Left renal cortex interstitium (tissue), 4 donors: ENCODE measurements at places on chromosomes 12 and 14. TPM values are rescaled to one million over a fixed set of nuclear protein-coding genes. Genes with fewer than 3 reads are reported as not detected.

GRCh38 chr12:84056-84455 is 17.5 kb downstream of the IQSEC3 start:
- no peak for DNase-seq

DNA sequence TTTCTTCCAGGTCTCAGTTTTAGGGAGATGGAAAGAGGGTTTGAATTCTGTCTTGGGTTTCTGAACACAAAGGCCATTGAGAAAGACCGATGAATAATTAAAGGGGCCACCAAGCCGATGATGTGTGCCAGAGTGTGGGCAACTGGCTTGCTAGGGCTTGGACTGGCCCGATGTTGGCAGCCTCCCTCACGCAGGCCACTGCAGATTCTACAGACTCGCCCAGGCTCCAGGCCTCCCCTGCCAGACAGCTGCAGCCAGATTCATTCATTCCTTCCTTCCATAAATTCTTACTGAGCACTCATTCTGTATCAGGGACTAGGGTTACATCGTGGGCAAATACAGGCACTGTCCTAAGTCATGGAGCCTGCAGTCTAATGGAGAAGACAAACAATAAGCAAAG is 34.9 kb downstream of the ACTN1 start:
- DNase-seq: no peak

DNA sequence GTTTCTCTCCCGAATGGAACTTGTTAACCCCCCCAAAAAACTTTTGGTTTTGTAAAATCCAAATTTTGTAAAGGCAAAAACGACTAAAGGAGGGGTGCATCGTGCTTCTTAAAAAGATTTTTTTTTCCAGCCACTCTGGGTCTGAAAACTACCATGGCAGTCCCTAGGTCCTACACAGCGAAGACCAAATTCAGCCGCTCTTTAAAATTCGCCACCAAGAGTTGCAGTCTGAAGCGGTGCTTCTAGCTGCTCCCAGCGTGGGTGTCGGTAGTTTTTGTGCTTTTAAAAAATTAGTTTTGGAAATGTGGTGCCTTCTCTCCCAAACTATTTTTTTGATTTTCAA is 873 bp upstream of the GSC start:
- DNase-seq: no peak

DNA sequence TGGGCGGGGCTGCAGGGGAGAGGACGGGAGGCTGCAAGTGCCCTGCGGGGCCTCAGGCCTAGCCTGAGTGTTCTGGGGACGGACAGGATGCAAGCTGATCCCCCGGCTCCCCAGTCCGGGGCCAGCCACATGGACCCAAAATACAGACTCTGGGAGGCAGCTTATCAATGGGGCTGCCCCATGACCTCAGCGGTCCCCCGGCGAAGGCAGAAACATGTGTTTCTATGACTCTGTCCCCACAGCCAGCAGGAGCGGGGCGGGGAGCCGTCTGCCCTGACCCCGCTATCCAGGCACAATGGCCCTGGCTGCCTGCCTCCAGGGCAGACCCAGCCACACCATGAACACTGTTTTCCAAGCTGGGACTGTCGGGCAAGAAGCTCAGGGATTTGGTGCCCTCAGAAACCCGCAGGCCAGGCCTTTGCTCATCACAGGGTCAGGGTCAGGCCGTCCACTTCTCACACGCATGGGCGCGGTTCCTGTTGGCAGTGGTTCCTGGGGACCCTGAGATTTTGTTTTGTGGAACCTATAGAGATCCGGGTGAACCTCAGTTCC is 75.0 kb downstream of the RFLNA start:
- no peak for DNase-seq

DNA sequence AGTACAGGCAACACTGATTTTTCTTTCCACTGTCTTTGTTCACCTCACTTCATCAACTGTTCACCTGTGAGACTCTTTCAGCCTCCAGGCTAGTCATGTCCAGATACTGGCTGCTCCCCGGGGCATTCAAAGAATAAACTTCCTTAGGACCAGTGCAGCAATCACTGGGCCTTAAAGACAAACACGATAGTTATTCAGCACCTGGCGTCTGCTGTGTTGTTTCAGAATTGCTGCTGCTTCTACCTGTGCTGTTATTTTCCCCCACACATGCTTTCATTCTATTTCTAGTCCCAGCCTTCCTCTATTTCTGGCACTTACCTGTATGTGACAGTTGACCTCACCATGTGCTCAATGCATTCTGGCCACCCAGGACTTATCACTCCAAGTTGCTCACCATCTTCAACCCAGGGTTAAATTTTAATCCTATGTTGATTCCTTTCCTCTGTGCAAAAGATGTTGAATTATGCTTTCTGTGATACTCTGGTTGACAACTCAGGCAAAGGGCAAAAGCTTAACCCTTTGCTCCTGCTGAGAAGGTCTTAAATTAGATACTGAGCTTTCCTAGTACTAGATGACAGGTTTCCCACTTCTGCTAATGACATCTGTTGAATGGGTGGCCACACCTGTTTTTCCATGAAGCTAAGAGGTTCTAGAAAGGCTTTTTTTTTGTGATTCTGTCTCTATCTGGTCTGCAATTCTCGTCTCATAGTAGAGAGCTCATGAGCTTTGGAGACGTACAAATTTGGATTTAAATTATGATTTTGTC is 41.4 kb downstream of the PTPRQ start:
- DNase-seq: no peak

- no peak for DNase-seq
These were observed 125.2 kb upstream of the RFLNA start for GRCh38 chr12:124169577-124170284.

DNA sequence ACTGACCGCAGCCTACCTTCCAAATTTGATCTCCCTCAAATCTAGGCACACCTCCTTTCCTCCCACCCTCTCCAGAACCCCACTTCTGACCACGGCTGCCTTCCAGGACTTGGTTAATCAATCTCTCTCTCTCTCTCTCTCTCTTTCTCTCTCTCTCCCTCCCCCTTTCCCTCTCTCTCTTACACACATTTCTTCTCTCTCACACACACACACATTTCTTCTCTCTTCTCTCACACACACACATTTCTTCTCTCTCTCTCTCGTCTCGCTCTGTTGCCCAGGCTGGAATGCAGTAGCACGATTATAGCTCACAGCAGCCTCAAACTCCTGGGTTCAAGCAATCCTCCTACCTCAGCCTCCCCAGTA is 521 bp upstream of the GMFB start:
- no peak for DNase-seq

DNA sequence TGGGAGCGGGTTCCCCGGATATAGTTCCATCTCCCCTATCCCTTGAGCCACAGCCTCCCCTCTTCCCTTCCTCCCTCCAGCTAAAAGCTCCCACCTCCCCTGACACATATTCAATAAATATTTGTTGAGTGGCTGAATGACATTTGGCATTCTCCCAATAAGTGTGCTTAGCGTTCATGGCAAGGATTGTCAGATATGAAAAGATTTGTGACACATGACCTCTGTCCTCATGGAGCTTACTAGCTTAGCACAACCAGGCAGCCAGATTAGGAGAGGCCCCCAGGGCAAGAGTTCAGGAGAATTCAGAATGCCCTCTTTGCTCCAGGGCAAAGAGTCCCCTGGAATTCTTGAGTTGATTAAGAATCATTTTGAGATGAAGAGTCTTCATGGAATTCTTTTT is 22.5 kb upstream of the SLC6A12 start:
- DNase-seq: no peak

- no peak for DNase-seq
These were observed 403.3 kb downstream of the ADAMTS20 start for GRCh38 chr12:43148691-43149090.

- DNase-seq: no peak
These were observed 76.7 kb downstream of the TTC7B start for GRCh38 chr14:90739318-90740068.

- no peak for DNase-seq
These were observed 437.1 kb downstream of the NPAS3 start for GRCh38 chr14:33375786-33376185.

DNA sequence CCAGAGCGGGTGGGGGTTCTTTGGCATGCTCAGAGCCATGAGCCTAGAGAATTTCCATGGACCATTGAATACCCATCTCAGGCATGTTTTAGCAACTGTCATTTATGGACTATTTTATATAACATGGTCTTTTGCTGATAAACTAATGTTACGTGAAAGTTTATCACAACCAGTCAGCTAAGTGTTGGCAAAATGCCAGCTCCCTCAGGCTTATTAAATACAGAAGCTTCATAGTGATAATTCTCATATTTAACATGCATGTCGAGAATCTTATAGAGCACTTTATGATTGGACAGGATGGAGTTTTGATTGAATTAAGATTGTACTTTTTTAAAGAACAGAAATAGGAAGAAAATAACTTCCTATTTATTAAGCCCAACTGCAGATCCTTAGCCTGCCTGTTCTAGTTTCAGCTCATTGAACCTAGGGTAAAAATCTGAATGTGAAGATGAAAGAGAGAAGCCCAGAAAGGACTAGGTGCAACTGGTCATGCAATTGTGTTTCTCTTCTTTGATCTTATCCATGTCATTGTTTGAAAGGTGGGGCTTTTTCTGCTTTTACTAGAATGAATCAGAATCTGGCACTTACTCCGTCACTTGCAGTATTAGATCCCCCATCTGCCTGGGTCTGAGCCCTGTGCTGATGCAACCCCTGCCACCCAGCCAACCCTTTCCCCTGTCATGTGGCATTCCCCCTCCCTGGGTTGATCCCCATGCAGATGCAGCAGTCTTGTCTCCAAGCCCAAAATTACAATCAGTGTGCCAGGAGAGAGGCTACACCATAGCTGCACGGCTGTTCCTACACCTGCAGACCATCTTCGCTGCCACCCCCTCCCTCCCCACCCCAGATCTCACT is 134.6 kb upstream of the EVL start:
- no peak for DNase-seq

DNA sequence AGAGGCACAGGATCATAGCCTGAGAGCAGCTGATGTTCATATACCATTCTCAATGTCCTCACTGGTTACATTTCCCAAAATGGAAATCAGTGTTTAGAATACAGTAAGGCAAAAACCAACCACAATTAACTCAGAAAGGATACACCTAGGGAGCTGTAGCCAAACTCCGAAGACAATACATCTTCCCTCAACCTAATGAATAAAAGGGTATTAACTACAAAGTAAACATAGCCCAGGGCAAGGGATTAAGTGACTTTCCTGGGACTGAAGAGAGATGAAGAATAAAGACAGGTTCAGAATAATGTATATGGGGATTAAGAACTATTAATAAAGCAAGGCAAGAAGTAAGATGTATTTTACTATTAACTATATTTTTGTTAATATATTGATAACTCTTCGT is 79.5 kb downstream of the RPS29 start:
- no peak for DNase-seq

- DNase-seq: no peak
These were observed 408.2 kb downstream of the DPF3 start for GRCh38 chr14:72485695-72486094.

- no peak for DNase-seq
These were observed 30.5 kb downstream of the AREL1 start for GRCh38 chr14:74682169-74682952.

DNA sequence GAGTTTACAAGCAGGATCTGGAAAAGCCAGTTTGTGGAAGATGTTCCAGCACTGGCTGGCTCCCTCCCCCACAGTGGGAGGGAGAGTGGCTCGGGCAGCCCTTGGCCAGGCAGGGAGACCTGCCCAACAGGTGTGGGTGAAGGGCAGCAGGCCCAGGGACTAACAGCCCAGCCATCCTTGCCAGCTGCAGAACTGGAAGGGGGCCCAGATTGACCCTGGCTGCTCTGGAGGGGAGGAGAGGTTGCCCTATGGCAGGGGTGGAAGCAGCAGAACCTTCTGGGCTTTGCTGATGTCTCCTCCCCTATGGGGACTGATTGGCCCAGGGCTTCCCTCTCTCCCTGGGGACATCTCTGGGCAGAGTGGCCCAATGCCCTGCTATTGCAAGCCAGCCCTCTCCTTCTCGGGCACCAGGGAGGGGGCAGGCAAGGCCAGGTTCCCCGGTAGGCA is 20.5 kb downstream of the IRF2BPL start:
- DNase-seq: no peak

DNA sequence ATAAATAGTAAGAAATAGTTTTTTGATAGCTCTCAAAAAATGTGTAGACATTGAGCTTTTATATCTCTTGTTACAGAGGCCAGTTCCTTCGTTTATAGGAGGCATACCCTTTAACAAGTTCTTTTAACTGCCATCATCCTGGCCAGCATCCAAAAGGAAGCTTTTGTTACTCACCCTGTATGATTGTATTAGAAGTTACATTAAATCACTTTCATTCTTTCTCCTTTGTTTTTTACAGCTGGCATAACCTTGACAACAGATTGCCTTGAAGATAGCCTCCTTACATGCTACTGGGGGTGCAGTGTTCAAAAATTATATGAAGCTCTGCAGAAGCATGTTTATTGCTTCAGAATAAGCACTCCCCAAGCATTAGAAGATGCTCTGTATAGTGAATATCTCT is 20.1 kb downstream of the CGRRF1 start:
- DNase-seq: no peak

DNA sequence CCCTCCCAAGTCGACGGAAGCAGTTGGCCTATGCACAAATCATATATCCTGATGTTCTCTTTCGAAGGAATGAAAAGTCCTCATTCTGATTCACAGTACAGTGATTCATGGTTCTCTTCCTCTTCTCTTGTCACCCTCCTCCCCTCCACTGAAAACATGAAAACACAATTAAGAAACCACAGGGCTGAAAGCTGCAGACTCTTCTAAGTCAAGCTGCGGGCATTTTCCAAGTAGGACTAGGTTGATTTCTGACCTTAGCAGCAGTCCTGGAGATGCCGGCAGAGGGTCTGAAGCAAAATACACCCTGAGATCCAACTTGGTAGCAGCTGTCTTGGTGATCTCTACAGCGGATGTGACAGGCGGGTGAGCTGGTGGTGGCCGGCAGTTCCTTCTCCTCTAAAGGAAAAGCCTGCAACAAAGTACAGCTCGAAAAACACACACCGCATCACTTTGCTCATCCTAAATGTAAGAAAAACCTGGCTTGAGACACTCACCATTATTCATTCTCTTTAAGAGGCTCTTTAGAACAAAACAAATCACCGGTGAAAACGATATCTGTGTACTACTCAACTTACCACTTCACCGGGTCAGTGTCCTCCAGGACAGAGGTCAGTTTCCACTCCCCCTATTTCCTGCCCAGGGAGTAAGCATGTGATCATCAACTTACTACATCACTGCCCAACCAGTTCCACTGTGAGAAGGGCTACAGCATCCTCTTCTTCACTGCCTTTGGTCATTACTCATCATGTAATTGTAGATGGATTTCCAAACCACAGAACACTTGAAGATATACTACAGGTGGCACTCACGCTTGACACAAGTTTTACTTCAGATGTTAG is 6.0 kb downstream of the TMCC3 start:
- DNase-seq: peak; percentile 76

GRCh38 chr12:130703733-130704375 is 12.2 kb downstream of the RIMBP2 start:
- no peak for DNase-seq

TAS2R30 gene
- polyA plus RNA-seq: 0.16 TPM

PLA2G1B gene
- 0.65 TPM for polyA plus RNA-seq

NKX2-1 gene
- polyA plus RNA-seq: not detected

PEX5 gene
- polyA plus RNA-seq: 51.6 TPM

HNRNPC gene
- 883 TPM for polyA plus RNA-seq

STAB2 gene
- 1.1 TPM for polyA plus RNA-seq

IFNG-AS1 gene
- not detected for polyA plus RNA-seq

TMEM30B gene
- 11.5 TPM for polyA plus RNA-seq

ABCD2 gene
- 0.08 TPM for polyA plus RNA-seq

CIDEB gene
- 23.9 TPM for polyA plus RNA-seq

AMN gene
- polyA plus RNA-seq: 17.4 TPM
